ENCODE measurements at places on chromosomes 2 and 18.
A peak's percentile ranks its signal among the peaks of the same experiment; 100 is the strongest.

DNA sequence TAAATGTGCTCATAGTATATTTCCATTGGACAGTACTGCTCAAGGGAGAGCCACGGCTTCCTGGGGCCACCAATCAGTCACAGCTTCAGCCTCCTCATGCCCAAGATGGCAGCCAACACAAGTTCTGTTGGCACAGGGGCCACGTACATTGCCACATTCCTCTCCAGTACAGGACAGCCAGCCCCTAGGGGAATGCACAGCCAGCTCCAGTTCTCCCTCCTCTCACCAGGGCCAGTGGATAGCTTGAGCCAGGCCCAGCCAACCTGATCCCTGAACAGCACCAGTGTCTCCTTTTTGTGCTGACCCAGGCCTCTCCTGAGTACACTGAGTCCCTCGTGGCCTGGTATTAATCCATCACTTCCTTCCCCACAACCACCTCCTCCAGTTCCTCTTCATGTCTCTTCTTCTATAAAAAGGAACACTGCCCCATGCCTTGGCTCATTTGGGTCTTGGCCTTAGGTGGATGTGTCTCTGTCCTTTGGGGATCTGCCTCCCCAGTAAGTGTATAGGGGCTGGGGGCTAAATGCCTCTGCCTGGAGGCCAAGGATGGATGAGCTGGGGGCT is 168.7 kb downstream of the TNS1 start:
- DNase-seq, result no peak

DNA sequence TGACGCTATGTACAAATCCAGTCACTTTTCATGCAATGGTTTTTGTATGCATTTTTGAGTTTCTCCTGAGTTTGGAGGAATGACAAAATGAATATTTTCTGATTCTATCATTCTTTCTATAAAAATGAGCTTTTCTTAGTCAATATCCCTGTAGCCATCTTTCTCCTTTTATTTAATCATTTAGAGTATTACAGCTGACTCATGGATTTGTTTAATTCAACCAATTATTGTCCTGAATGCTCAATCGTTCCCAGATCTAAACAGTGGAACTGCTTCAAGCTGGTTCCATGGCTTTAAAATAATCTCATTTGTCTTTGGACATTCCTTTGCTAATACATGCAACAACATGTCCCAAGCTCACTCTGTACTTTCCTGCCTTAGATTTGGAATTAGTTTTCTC is 368.8 kb downstream of the ADCYAP1 start:
- DNase-seq, result no peak

DNA sequence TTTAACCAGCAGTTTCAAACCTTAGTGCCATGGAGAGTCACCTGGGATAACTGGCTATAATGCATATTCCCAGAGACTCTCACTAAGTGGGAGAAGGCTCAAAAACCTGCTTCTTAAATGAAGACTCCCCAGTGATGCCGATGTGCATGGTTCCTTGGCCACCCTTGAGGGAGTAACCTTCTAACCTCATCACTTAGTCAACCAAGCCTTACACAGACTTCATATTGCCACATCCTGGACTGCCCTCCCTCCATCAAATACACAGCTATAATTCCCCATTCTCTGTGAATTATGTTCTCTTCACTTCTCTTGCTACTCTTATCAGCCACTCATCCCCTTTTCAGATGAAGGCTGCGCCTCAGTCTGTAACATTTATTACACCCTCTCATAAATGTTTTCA is 462.9 kb upstream of the RGPD4 start:
- no peak for DNase-seq

DNA sequence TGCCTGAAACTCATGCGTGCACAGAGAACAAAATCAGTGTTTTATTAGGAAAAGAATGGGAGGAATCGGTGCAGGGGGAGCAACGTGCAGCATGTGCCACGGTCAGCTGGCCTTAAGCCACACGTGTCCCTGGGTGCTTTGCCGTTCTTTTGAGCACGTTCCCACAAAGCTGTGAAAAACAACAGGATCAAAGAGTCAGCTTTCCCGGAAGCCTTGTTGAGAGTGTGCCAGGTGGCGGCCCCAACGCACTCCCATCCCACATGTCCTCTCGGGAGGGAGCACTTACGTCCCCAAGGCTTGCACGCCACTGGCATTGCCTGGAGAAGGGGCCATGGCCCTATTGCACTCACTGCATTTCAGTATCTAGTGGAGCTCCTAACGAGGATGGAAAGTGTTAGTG is 511.2 kb downstream of the EIPR1 start:
- no peak for DNase-seq

DNA sequence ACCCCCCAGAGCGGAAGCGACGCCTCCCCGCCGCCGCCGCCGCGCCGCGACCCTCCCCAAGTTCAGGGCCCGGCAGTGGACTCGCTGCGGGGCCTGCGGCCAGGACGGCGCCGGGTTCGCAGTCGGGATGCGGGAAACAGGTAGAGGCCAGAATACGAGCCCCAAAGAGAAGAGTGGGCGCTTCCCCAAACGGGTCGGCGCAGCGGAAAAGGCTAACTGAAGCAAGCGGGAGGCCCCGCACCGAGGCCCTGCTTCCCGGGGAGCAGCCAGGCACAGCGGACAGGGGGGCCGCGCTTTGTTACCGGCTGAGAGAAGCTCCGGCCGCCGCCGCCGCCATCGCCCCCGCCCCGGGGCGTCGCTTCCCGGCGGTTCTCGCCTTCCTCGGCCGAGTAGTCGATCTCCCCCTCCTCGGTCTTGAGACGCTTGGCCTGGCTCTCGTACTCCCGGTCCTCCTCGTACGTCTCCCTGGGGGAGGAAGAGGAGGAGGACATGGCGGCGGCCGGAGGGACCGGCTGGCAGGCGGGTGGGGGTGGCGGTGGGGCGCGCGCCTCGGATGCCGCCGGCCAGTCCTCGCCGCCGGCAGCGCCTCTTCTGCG is 494 bp downstream of the HNRNPLL start:
- DNase-seq, result peak; percentile 80

DNA sequence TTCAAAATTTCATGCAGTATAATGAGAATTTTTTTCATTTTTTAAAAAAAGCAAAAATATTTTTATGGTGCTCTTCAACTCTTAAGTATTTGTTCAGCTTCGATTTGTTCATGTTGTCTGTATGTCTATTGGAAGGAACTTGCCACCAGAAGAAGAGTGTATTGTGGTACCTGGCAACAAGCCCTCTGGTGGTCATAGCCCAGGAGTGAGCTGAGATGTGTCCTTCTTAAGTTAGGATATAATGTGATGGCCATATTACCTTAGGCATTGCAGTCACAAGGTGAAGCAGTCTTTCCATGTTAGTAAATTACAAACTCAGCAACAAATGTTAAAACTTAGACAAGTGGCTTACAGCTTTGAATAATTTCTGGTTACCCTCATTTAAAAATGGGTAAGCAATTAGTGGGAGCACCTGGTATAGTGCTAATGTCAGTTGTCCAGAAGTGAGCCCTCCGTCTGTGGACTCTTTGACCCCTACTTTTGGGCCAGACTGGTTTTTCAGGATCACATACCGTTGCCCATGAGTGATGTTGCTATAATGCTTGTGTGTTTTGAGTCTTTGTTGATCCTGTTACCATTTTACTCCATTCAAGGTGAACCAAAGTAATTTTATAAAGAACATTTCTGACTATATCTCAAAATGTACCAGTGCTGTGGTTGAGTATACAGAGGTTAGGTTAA is 57.4 kb downstream of the MYO1B start:
- DNase-seq, result no peak

GRCh38 chr2:71952572-71953188 is 195.0 kb downstream of the CYP26B1 start:
- no peak for DNase-seq

GRCh38 chr2:76429374-76429773 is 718.7 kb upstream of the GCFC2 start:
- DNase-seq, result no peak

DNA sequence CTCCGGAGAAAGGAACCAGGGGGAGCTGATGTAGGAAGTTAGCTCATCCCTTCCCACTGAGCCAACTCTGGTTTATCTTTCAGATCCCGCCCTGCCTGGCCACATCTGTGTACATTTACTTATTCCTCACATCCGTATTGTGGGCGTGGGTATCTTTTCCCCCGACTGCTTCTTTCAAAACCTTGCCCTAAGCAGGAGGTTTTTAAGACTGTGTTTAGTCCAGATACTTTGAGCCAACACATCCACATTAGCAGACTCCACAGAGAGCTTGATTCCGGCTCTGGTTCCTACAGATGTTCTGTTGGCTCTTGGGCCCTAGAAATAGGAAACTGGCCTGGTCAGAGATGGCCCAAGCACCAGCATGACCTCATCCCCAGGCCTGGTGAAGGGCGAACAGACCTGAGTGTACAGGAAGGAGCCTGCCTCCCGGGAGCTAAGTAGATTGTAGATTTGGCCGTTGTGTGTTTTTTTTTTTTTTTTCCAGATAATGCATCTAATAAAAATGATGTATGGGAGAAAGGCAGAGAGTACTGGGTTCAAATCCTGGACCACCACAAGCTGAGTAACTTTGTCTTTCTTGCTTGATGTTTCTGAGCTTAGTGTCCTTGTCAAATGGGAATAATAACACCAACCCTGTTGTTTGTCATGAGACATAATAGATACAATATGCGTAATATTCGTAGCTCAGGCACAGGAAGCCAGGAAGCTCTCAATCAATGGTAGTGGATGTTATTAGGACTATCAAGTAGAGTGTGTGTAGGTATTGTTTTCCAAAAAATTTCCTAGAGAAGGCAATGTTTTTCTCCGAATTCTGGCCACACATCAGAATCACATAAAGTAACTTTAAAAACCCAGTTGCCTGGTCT is 92.3 kb downstream of the PRKCE start:
- no peak for DNase-seq

DNA sequence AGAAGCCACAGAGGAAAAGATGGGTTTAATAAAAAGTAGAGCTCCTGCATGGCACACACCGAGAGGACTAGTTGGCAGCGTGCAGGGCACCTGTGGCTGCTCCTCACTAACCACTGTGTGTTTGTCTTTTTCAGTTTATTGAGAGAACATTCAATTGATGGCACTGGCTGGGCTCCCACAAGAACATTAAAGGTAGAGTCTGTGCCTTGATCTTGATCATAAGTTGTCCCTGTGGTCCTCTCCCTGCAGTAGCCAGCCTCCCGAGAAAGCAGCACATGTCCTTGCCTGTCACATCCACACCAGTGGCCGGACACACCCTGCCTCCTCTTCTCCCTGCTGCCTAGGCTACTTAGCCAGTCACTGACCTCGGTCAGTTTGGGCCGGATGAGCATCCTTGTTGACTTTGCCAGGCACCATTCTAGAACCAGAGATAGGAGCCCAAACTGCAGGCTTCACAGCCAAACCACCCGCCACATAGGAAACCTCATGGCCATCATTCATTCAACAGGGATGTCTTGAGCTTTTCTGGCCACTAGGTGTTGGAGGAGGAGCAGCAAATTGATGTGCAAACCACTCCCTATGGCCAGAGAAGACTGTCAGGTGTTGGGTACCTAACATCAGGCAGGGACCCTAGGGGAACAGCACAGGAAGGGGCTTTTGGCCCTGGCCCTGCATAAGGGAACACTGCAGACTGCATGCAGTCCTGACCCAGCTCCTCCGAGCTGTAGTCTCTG is 30.2 kb upstream of the SCLY start:
- DNase-seq, result no peak

- DNase-seq, result no peak
Observed at GRCh38 chr2:157058161-157058560, 199.3 kb upstream of the GALNT5 start.

DNA sequence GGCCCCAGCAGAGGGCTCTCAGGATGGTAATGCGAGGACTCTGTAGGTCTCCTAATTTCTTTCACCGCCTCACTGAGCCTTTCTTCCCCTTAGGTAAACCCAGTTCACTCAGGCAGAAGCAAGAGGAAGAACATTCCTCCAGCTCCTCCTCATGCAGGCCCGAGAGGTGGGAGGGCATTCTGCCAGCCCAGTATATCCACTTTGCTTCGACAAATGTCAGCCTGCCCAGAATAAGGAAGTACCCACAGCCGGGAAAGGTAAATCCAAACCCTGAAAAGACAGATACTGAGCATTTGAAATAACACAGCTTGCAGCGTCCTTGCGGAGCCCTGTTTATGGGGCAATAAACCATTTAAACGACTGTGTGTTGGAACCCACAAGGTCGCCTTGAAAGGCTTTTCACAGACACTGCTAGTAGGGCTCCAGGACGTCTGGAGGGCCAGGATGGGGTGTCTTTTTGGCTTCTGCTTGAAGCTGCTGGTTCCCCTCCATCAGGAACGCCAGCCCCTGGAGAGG is 63.0 kb upstream of the STPG4 start:
- no peak for DNase-seq

DNA sequence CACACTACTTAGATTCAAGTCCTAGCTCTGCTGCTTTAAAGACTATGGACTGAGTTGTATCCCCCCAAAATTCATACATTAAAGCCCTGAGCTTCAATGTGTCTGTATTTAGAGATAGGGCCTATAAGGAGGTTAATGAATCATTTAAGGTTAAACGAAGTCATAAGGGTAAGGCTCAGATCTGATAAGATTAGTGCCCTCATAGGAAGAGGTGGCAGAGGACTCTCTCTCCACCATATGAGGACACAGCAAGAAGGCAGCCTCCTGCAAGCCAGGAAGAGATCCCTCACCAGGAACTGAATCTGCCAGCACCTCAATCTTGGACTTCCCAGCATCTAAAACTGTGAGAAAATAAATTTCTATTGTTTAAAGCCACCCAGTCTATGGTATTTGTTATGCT is 3.1 kb upstream of the CYTIP start:
- DNase-seq, result no peak

DNA sequence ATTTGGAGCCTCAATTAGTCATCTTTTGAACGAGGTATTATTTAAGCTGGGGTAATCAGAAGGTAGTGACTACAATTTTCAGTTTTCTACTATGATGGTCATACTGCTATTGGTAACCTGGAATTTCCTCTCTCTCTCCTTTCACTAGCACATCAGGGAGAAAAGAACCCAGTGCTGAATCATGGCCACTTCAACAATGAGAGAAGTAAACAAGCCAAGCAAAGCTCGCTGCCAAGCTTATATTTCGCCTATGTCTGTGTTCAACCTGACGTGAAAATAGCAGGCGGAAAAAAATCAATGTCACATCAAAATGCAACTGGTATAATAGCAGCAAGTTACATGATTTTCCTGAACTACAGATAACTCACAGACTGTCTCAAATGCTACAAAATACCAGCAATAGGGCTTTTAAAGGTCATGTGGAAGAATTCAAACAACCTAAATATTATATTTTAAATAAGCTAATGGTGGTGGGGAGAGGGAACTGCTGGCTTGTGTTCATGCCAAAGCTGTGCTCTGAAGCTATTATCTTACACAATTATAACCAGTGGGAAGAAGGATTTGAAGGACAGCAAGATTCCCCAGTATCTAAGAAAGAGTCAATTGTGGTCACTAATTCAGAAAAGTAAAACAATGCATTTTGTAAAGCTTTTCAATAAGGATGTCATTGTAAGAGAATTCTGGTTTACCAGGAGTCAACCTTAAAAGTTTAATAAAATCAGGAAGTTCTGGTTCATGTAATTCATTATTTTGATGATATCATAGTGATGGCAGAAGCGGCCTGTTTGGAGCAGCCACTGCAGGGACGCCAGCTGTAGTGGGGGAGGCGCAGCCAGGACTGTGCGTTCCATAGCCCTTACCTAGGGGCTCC is 38.0 kb downstream of the RNF152 start:
- no peak for DNase-seq

Data from cortex of kidney (tissue), 1 donor.